Upper lobe of left lung (tissue), 6 donors: ENCODE measurements at places on chromosomes 11 and 22. TPM values are rescaled to one million over a fixed set of nuclear protein-coding genes. Genes with fewer than 3 reads are reported as not detected.

- DNase-seq: no peak
These were observed 2.7 kb upstream of the EIF3M start for GRCh38 chr11:32580967-32581366.

DNA sequence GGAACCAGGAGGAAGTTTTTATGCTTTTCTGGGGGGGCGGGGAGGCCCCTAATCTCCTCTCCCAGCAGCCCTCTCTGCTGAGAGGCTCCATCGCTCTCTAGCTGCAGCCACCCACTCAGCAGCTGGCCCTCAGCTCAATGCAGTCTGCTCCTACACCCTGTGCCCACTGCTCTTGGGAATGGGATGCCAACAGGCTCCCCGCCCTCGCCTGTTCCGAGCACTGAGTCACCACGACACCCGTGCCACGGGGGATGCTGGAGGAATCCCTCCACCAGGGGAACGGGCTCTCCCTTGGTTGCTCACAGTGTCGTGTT, 23.5 kb upstream of the SUSD2 start:
- DNase-seq: no peak

- DNase-seq: no peak
These were observed 76.9 kb downstream of the MYO7A start for GRCh38 chr11:77204754-77205466.

TTLL1 gene
- 4.6 TPM for total RNA-seq

DNA sequence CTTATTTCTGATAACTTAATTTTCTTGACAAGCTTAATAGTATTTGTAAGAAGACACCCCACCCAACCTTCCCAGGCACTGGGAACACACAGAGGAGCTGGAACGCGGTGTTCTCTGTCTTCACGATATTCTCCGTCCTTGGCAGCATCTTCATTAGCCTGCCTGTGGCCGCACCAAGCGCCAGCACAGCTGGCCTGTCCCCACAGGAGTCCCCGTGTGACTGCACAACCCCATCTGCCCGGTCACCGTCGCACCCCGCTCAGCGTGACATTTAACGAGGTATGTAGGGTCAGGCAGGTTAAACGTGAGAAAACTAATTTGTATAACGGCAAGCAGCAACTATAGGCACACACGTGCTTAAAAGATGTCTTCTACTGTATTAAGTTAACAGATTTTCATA, 293.3 kb downstream of the BRD1 start:
- no peak for DNase-seq

DNA sequence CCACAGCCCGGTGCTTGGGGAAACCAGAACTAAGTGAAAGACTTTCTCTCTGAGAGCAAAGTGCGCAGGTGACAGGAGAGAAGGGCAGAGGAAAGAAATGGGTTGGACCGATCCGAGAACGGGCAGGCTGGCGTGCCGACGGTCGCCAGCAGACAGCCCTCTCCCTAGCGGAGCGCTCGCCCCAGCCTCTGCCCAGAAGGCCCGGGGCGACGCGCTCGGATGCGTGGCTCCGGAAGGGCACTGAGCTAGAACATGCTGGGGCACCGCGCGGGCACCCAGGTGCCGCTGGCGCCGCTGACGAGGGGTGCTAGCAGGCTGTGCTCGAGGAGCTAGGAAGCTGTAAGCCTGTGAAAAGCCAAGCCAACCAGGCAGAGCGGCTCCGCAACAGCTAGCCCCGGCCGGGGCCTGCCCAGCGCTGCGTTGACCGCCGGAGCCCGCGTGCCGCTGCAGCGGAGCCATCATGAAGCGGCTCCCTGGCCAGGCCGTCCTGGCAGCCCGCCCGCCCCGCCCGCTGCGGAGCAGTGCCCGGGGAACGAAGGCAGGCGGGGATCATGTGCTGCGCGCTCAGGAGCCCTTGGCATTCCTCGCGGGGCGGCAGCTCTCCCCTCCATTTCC, 22.1 kb upstream of the RRAS2 start:
- peak; percentile 96 for DNase-seq

GRCh38 chr22:41226723-41227655, 13.7 kb downstream of the CHADL start:
- DNase-seq: no peak

OR10G8 gene
- not detected for total RNA-seq

DNA sequence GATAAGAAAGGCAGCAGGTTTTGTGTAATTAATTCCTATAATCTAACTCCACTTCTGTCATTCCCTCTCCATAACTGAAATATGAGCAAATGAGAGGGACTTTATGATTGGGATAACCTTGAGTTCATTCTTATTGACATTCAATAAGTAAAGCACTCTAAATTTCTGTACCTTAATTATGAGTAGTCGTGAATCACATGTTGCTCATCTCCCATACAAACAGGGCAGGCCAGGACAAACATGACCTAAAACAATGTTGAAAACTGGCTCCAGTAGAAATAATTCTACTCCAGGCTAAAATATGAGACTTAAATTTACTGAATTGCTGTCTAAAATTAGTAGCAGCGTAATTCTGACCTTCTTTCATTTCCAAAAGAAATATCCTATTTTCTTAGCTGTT, 505.4 kb downstream of the NELL1 start:
- no peak for DNase-seq

- DNase-seq: no peak
These were observed 93.8 kb upstream of the ALX4 start for GRCh38 chr11:44403587-44404273.

CYP2D6 gene
- total RNA-seq: 4.2 TPM

MEI1 gene
- total RNA-seq: 10.5 TPM

KRTAP5-2 gene
- total RNA-seq: not detected

DUSP8 gene
- 10.9 TPM for total RNA-seq

KRTAP5-9 gene
- total RNA-seq: not detected

ROM1 gene
- total RNA-seq: 6.6 TPM

ZP1 gene
- not detected for total RNA-seq

LIF gene
- total RNA-seq: 0.89 TPM

ENTHD1 gene
- total RNA-seq: not detected

- DNase-seq: no peak
These were observed 96.0 kb downstream of the MICAL3 start for GRCh38 chr22:17928391-17928790.

GRCh38 chr11:31114442-31114841, 255.1 kb downstream of the DCDC1 start:
- no peak for DNase-seq

DNA sequence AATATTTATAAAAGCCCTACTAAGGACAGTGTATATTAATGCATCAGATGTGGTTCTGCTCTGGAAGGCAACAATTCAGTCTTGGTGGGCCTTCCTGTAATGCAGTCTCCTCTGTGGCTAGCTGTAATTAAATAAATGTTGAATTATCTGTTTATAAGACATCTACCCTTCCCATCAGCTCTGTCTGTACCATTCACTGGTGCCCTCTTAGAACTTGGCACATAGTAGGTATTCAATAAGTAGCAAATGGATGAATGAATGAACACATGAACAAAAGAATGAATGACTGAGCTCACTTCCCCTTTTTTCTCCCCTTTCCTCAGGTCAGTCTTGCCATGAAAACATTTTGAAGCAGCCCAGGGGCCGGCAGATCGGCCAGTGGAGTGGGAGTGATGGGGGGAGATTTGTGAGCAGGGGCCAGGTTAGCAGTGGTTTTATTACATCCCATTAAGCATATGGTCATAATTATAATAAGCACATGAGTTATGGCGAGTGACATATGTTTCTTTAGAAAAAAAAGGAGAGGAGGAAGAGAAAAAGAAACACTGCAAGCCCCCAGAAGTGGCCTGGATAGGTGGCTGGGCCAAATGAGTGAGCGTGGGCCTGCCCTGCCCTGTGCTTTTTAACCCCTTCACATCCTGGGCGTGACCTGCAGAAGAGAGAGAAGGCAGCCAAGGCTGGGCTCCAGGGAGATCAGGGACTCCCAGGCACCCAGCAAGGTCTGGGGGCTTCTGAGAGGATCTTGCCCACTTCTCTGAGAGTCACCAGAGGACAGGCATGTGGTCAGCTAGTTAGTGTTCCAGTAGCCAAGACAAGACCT, 48.6 kb upstream of the CD82 start:
- DNase-seq: no peak

DNA sequence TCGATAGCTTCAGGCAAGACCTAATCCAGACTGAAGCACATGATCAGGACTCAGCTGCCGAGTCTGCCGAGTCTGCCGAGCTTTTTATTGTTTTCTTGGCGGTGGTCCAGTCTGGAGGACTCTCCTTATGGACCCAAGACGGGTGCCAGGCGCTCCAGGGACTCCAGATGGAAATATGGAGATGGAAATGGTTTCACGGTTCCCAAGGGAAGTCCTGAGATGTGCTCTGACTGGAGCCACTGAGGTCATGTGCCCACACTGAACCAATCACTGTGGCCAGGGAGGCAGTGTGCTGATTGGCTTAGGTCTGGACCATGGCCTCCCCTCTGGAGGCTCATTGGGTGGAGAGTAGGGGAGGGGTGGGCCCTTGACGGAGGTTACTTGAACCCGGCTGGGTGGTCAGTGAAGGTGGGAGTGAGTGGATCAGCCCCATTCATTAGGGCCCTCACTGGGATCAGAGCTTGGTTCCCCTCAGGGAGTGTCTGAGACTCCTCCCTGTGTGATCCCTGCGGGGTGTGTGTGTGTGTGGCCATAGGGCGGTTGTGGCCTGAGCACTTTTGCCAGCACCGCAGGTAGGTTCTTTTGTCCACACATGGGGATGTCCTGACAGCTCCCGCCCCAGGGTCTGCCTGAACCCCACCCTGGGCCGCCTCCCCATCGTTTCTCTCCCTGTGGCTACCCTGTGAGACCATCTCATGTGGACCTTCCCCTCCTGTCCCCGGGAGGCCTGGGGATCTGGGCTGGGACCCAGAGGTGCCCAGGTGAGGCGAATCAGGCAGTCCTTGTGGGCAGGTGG, 14.0 kb downstream of the RPS6KA4 start:
- DNase-seq: no peak

DNA sequence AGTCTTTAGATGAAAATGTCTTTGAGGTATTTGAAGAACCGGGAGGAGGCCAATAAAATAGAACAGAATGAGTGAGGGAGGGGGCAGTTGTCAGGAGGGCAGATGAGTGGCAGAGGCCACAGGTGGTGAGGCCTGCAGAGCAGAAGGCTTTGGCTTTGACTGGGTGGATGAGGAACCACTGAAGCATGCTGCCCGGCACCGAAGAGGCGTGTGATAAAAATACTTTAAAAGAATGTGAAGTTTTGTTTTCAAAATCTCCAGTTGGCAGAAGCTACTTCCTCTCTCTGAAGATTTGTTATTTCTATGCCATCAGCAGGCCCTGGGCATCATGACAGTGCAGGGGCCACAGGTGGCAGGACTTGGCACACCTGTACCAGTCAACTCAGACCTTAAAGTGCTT, 6.3 kb downstream of the MS4A12 start:
- no peak for DNase-seq

DNA sequence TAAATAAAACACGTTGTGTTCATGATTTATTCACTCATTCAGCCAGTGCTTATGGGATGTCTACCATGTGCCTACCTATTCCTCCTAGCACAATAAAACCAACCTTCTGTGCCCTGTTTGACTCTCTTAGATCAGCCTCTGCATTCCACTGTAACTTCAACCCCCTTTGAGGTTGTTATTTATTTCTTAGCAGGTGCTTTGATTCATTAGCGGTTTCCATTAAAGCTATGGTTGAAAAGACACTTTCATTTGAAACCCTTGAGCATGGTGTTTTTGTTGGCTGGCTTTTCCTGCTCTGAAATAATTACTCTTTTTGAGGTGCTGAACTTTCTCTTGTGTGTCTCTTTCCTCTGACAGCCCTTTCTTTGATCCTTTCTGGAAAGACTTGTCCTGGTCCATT, 570.6 kb upstream of the LARGE1 start:
- DNase-seq: no peak

GRCh38 chr11:123653483-123653826, 969 bp downstream of the SCN3B start:
- no peak for DNase-seq

CATSPER1 gene
- total RNA-seq: 0.79 TPM

DNA sequence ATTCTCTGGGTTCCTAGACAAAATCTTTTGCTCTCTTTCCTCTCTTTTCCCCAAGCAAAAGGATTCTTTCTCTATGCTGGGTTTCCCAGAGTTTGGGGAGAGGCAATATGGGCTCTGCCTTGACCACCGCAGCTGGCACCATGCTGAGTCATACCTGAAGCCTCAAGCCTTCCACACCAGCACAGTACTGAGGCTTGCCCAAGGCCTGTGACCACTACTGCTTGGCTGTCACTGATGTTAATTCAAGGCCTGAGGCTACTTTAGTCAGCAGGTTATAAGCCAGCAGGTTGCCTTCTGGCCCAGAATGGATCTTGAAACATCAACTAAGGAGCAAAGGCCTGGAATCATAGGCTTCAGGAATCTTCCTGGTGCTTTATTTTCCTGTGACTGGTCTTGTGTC, 185.3 kb downstream of the DYNC2H1 start:
- DNase-seq: no peak

DNA sequence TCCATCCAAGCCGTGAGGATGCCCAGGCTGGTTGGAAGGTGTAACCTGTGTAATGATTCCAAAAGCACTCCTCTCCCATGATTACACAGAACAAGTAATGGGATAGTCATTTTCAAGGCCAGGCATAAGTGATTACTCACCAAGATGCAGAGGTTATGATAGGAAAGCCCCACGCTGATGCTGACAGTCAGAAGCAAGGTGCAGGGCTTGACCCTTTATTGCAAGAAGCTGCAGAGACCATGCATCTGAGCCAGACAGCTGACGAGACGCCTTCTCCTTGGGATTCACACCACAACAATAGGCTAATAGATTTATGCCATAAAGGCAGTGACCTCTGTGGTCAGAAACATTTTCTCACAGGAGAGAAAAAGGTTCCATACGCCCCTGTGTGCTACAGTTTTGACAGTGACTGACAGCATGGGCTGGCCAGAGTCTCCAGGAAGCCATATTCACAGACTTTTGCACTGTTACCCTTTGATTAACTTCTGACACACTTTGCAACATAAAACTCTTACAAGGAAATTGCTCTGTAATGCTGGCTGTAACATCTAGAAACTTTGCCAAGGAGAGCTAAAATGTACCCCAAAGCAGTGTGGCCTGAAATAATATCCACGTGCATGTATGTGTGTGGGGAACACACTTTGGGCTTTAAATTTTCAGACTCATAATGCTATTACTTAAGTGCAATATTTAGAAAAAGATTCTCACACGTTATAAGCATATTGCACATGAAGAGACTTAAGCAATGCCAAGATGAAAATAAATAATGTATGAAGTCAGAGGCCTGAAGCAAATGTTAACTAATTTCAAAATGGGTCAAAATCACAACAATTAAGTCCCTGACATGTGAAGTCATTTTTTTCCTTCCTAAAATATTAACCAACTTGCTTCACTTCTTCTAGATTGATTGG, 1079.0 kb upstream of the TENM4 start:
- DNase-seq: no peak

DNA sequence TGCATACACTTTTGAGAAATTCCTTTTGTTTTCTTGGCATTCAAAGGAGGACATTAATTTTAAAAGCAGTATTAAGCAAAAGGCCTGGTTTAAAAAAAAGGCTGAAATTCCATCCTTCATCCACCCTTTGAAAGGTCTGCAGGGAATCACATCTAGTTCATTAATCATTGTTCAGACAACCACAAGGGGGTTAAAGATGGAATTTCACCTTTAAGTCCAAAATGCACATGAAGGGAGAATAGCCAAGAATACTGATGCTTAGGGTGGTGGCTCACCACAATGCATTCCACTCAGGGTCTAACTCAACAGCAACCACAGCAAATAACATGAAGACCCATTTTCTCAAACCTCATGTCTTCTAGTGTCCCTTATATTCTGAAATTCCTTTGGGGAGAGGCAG, 256.9 kb downstream of the CADM1 start:
- DNase-seq: no peak

- DNase-seq: no peak
These were observed 987.6 kb downstream of the NTM start for GRCh38 chr11:132357811-132358572.

- no peak for DNase-seq
These were observed 30.6 kb downstream of the RSF1 start for GRCh38 chr11:77789731-77790476.

RTN4R gene
- 3.1 TPM for total RNA-seq

ALX4 gene
- not detected for total RNA-seq
